Stimulated activated CD4-positive, alpha-beta T cell treated with anti-CD3 and anti-CD28 coated beads, Interleukin-15, amount 100 ng/mL, for 1 hour (primary cell): ENCODE measurements at places on chromosomes 7 and 10.

GRCh38 chr7:95878677-95879076 lies 106.3 kb downstream of the DYNC1I1 start:
- DNase-seq: no peak

- DNase-seq: no peak
Observed at GRCh38 chr10:3485057-3485686, 299.8 kb downstream of the KLF6 start.

GRCh38 chr7:18948521-18948920 lies 168.9 kb downstream of the TWIST1 start:
- no peak for DNase-seq

GRCh38 chr10:72097448-72098300 lies 9.3 kb upstream of the SPOCK2 start:
- DNase-seq: no peak

GRCh38 chr10:76252733-76253132 lies 821.3 kb downstream of the LRMDA start:
- no peak for DNase-seq

DNA sequence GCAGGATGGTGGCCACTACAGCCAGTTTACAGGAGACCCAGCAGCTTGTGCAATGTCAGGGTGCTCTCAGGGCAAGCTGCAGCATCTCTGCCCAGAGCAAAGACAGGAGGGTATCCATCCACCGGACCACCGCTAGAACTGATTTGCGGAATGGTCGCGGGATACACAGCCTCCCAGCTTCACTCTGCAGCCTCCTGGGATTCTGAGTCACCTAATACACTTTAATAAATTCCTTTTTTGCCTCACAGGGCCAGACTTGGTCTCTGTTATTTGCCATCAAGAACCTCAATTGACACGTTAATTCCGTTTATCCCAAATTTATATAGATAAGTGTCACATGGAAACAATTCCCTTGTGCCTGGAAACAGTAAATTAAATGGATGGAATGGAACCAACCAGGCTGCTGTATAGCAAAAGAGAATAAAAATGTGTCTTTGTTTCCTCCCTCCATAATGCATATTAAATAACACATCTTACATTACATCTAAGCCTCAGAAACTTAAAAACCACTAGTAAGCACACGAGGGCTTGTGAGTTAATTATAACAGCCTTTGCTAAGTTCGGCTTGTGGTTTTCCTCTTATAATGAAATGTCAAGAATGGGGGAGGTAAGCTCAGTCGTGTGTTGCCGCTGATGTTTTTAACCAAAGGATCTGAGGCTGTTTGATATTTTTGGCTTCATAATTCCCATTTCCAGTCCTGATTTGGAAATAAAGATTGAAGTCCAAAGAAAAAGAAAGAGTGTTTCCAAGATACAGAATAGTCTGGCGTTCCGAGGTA lies 52.1 kb downstream of the ADRB1 start:
- DNase-seq: no peak

- no peak for DNase-seq
Observed at GRCh38 chr10:79184657-79185056, 115.9 kb downstream of the ZMIZ1 start.

DNA sequence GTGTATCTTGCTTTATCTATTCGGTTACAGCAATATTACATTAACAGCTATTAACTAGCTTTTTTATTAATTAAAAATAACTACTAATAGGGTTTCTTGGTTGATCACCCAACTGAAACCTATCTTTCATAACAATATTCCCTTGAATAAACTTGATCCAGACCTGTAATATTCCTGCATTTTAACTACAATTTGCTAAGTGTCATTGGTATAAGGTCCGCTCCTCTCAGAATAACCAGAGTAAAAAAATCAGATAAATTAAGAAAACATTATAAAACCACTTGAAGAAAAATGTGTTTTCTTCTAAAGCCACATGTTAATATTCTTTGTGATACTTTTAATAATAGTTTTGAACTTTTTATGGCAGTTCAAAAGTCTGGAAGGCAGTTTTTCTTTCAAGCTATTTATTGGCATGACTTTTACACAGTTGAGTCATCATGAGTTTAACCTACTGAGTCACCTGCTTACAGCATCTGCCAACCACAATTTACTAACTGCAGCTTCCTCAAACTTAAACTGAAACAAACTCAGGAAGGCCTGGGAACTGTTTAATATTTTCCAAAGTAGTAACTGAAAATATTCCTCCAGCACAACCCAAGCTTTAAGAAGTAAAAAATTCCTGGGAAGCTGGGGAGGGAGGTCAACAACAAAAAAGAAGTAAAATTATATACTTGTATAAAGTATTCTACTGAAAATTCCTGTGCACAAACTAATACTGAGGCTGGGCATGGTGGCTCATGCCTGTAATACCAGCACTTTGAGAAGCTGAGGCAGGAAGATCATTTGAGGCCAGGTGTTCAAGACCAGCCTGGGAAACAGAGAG lies 103.2 kb downstream of the NRBF2 start:
- no peak for DNase-seq

GRCh38 chr7:131554880-131555516 lies 1.4 kb downstream of the PODXL start:
- DNase-seq: no peak

DNA sequence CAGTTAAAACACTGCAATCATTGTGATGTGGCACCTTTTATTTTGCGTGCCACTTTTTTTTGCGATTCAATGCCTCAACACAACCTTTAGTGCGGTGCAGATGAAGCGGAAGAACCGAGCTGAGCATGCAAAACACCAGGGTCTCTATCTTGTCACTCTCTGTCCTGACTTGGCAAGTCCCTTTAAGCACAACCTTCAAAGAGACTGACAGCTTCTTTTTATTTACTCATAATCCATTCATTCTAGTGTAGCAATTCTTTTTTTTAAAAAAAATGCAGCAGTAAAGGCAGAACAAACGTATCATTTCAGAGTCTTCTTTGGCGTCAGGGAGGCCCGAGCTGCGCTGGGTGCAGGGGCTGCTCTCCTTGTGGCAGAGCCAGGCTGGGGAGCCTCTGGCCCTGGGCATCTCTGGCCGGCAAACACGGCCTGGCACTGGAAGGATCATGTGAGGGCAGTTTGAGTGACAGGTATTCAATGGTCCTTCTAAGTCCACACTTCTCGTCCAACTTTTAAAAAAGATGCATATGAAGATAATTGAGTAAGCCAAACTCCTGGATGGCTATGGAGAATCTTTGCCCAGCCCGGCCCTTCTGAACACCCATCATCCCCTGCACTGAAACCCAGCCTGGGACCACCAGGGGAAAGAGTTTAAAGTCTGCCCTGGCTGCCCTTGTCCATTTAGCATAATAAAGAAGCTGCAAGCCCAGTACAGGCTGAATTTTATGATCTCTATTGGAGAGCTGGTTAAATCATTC lies 3.9 kb downstream of the PTF1A start:
- no peak for DNase-seq

GRCh38 chr10:103224133-103224532 lies 21.6 kb upstream of the RPEL1 start:
- no peak for DNase-seq

DNA sequence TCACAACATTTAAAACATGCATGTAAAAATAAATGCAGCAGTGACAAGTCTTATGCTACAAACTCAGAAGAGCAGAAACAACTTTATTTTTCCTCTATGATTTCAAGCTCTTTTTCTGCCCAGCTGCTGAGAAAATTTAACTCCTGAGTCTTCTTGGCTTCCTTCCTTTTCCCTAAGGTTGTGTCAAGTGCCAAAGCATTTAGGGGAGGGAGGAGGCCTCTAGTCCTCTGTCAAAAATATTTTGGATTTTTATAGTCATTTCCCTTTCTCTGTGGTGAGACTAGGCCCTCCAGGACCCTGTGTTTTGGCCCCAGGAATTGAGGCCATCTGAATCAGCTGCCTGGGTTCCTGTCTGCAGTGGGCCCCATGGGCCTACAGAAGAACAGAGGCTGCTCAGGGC lies 11.0 kb upstream of the PILRB start:
- no peak for DNase-seq

DNA sequence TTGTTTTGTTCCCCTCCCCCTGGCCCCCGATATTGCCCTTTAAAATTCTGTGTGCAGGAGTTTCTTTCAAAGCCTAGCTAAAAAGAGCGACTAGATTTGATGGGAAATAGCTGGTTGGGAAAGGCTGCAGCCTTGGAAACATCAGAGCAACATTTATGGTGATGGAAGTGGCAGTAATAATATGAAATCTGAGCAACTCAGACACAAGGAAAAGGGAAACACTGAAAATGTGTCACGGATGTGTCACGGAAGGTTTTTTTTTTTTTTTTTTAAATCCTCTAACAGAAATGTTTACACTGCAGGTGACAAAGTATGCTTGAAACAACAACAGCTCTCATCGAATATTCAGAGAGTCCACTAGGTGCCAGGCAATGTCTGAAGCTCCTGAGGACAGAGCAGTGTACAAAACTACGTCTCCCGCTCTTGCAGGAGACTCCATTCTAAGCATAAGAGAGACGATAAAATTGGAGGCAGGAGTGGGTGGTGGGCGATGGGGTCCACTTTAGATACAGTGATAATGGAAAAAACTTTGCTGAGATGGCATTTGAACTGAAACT lies 143.0 kb downstream of the RSU1 start:
- DNase-seq: no peak

- no peak for DNase-seq
Observed at GRCh38 chr7:104928721-104929400, 85.1 kb upstream of the KMT2E start.

DNA sequence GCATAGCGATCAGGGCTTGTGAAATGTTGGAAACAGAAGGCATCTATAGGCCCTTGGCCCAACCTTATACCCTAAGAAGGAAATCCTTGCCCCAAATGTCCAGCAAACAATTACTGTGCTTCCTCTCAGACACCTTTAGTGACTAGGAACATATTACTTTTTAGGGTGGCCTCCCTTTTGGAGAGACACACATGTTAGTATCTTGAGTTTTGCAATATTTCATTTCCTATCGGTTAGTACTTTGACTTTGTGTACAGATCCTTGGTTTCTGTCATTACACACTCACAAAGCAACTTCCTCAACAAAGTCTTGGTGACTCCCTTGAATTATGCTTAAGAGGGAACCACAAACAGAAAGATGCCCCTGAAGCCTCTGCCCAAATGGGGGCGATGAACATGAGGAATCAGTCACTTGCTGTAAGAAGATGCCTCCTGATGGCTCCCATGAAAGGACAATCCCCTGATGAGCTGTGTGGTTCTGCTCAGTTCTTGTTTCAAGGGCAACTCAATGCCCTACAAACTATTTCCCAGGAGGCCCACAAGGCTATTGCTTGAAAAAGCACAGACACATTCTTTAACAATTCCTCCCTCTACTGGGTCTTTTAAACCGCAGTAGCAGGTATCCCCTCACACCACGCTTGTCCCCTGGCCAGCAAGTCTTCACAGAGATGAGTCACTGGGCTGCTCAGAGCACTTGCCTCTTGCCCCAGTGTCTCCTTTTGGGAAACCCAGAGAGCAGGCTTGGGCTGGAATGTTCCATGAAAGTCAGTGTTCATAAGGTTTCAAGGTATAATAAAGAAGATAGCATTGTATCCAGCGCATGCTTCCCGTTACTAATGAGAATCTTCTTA lies 196.2 kb downstream of the FANK1 start:
- no peak for DNase-seq

GRCh38 chr7:28722684-28723083 lies 235.4 kb downstream of the TRIL start:
- DNase-seq: no peak

DNA sequence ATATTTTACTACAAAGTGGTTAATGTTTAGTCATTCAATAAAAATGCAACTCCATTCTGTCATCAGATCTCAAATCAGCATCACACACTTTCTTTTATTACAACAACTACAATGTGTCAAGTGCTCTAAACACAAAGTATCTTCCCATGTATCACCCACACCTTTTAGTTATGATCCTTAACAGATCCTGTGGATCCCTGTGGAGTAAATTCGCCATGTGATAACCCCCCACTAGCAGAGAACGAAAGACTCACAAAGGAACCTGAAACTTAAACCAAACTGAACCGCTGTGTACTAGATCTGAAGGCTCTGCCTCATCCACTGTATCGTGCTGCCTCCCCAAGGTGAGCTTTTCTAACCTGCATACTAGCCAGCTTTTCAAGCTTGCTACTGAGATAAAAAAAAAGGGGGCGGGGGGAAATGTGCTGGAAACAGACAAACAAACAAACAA lies 1.7 kb downstream of the DPY19L1 start:
- no peak for DNase-seq

GRCh38 chr7:158657189-158657746 lies 47.3 kb downstream of the NCAPG2 start:
- DNase-seq: no peak

- no peak for DNase-seq
Observed at GRCh38 chr10:49280001-49280408, 19.0 kb upstream of the C10orf71 start.

GRCh38 chr10:132252412-132252811 lies 55.3 kb downstream of the STK32C start:
- no peak for DNase-seq

- DNase-seq: no peak
Observed at GRCh38 chr7:81709836-81710235, 60.0 kb downstream of the HGF start.

- no peak for DNase-seq
Observed at GRCh38 chr10:128908099-128908498, 558.9 kb upstream of the MGMT start.

DNA sequence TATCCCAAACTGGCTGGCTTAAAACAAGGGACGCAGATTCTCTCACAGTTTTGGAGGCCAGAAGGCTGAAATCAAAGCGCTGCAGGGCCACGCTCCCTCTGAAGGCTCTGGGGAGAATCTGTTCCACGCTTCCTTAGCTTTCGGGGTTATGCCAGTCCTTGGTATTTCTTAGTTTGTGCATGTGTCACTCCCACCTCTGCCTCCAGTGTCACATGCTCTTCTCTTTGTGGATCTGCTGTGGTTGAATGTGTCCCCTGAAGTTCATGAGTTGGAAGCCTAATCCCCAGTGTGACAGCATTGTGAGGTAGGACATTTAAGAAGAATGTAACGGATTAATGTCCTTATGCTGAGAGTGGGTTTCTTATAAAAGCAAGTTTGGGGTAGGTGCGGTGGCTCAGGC lies 29.4 kb upstream of the RHEB start:
- no peak for DNase-seq

DNA sequence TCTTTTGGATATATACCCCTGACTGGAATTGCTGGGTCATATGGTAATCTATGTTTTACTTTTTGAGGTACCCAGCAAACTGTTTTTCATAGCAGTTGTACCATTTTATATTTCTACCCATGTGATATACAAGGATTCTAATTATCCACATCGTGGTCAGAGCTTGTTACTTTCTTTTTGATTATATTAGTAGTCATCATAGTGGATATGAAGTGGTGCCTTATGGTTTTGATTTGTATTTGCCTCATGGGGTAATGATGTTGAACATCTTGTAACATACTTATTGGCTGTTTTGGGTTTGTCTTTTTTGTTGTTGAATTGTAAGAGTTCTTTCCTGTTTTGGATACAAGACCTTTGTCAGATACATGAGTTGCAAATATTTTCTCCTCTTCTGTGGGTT lies 51.7 kb downstream of the MAPK8 start:
- DNase-seq: no peak

DNA sequence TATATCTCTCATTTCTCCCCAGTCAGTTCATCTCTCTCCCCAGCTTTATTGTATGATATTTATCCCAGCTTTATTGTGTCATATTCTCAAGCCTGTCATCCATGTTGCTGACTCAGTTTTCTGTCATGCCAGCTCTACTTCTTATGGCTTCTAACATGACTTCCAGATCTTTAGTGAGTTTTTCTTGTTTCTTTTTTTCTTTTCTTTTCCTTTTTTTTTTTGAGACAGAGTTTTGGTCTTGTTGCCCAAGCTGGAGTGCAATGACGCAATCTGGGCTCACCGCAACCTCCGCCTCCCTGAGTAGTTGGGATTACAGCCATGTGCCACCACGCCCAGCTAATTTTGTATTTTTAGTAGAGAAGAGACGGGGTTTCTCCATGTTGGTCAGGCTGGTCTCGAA lies 28.7 kb upstream of the CALU start:
- DNase-seq: no peak

GRCh38 chr7:102888561-102889233 lies 24.1 kb upstream of the LRRC17 start:
- no peak for DNase-seq
